ENCODE measurements at places on chromosomes 11 and 22.

DNA sequence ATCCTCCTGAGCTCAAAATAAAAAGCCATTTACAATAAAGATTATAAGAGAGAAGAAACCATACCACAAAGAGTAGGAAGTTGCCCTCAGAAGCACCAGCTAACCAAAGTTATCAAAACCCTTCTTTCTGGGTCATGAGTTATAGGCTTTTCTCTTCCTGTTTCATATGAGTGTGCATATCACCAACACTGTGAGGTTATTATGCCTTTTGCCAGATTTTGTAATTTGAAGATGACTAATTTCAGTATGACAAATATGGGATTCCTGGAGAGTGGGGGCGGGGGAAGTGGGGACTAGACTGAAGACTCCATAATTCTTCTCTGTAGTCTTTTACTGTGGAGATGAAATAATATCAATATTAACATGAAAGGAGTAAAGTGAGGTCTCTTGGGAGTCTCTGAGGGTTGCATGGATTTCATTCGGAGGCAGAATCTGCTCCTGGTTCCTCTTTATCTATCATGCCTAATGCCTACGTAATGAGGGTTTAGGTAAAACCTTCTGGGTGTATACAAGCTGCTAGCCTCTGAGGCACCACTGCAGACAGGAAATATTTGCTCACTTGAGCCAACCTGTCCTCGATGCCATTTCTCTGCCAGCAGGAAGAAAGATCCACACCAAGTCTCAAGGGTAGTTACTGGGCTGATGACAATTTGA, 2.1 kb downstream of the LPXN start:
- DNase-seq = no peak

DNA sequence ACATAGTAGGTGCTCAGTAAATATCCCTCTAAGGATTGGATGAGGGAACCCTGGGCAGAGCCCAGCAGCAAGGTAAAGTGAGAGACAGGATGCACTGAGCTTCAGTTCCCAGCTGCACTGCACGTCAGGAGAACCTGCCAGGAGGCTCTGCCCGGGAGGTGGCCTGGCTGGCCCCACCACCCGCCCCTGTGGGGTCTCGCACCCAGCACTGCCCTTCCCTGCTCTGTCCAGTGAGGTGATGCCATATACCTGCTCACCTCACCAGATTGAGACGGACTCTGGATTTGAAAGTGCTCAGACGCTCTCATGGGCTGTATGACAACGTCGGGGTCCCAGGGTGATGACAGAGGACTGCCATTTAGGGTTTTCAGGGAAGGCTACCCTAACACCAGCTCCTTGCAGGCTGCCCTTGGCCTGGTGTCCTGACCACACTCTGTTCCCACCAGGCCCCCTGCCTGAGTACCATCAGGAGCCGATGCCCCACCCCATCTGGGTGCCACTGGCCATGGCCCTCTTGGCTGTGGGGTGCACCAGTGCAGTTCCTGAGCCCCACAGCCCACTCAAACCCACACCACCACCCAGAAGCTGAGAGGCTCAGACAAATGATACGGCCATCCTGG, 61.7 kb upstream of the FGF3 start:
- no peak for DNase-seq

DNA sequence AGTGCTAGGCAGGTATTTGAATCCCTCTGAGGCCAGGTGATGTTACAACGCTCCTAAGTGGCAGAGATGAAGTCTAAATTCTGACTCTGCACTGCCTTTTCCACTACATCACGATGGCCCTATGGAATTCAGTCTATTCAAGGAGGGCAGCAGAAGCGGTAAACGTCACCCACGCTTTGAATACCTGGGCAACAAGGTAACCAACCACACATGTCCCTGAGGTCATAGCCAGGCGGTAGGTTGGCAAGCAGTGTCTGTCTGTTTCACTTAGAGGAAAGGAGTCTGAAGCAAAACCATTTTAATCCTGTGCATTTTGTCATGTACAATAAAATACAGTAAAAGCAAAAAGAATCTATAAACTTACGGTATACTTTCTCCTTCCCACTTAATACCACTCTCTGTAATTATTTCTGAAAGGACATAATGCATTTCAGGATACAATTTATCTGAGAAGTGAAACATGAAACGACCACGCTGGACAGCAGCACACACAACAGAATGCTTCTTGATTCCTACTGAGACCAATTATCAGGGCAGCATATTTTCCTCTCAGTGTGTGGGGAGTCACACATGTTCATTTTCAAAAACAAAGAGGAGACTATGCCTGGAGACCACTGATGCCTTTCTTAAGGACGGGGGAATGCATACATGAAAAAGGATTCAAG, 51.3 kb downstream of the PRDM10 start:
- peak; percentile 58 for DNase-seq

DNA sequence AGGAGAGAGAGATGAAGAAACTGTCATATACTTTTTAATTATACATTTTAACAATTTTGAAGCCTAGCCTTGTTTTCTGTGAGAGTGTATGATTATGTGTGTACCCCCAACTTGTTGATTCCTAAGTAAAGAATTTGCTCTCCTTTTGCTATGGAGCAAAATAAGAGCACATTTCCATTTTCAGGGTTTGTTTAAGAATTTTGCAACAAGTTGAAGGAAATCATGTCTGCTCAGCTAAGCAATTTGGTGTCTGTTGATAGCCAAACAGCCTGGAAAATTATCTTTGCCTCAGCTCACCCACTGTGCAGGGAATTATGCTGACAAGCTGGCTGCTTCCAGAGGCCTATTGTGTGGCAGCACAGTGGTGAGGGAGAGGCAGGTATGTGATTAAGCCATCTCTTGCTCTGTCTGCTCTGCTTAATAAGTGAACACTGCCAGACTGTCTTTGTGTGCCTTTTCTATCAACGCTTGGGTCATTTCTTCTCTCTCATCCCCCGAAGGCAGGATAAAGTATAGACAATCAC, 135.1 kb upstream of the TTC12 start:
- peak; percentile 88 for DNase-seq

DNA sequence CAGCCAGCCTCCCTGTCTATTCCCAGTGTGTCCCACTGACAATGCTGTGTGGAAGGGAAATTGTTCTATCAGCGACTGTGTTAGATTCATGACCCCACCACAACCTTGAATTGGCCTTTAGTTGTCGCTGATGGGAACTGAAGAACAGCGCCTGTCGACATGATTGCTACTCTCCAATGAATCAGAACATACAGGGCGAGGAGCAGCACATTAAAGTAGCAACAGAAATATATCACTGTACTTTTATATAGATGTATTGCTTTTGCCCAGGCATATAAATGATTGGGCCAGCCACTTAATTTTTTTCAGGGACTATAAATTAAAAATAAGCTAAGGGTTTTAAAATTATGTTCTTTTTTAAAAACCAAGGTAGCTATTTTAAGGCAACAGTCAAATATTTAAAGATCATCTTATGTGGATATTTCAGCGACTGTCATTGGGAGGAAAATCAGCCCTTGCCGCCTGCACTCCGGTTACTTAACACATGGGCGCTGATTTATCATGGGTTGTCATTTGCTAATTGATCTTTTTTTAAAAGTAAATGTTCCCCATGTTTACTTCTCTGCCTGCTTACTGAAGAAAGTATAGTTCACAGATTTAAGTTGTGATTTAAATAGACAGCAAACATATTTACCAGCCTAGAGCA, 42.1 kb downstream of the ARL14EP start:
- DNase-seq = no peak

GRCh38 chr11:45344028-45344427, 57.9 kb upstream of the SYT13 start:
- DNase-seq = no peak

GRCh38 chr11:68014157-68014946, 4.2 kb downstream of the ALDH3B1 start:
- no peak for DNase-seq

- no peak for DNase-seq
Observed at GRCh38 chr22:26395926-26396325, 33.1 kb upstream of the ASPHD2 start.

DNA sequence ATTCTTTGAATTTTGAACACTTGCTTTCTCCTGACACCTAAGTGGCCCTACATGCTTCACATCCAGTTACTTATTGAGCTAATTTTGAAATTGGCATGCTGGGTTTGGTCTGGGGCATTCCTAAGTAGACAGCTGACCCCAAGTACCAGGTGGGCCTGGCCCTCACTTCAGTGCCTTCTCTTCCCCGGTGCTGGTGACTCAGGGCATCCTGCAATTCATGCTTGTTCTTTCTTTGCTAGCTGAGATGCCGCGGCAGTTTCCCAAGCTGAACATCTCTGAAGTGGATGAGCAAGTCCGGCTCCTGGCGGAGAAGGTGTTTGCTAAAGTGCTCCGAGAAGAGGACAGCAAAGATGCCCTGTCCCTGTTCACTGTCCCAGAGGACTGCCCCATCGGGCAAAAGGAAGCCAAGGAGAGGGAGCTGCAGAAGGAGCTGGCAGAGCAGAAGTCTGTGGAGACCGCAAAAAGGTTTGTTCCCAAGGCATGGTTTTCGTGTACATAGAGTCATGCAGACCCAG, 6.3 kb downstream of the AMPD3 start:
- no peak for DNase-seq

- no peak for DNase-seq
Observed at GRCh38 chr22:17554814-17555213, 8.5 kb upstream of the SLC25A18 start.

DNA sequence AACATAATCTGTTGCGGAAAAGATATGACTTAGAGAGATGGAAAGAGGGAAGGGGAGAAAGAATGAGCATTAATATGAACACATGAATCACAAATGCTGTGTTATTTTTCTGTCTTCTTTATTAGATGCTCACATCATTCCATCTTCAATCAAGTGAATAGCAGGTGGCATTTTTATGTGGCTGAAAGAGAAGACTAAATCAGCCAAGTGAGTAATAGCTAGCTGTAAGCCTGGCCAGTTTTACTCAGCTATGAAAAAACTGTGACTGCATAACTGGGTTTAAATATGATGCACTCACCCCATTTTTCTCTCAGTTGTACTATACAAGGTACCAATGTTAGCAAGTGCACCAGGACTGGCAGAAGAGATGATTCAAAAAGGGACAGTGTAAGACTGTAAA, 571.1 kb downstream of the JRKL start:
- DNase-seq = no peak

GRCh38 chr11:2903672-2904011, 18.1 kb upstream of the CDKN1C start:
- no peak for DNase-seq

GRCh38 chr22:49760630-49761571, 66.8 kb downstream of the BRD1 start:
- DNase-seq = no peak

- no peak for DNase-seq
Observed at GRCh38 chr11:65085446-65085845, 1.4 kb downstream of the ZFPL1 start.

GRCh38 chr22:42070517-42071422, at the start of gene NAGA:
Gene NAGA, minus strand, starts transcription at chr22:42070812. Its CDS starts 515 bp downstream, at chr22:42070297.
- peak; percentile 97 for DNase-seq

GRCh38 chr11:64410404-64410734, 51.4 kb downstream of the RPS6KA4 start:
- no peak for DNase-seq

DNA sequence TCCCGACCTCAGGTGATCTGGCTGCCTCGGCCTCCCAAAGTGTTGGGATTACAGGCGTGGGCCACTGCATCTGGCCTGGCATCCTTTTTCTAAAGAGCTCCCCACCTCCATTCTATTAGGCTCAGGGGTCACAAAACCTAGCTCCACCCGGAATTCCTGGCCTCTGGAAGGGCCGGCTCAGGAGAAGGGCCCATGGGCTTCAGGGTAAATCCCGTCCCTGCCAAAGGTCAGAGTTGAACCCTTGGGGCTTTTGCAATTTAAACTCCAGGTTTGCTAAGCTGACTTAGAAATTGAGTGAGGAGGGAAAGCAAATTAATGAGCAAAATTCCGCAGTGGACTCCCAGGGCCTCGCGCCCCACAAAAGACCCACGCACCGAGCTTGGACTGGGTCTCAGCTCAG, 48.3 kb downstream of the RPS6KA4 start:
- no peak for DNase-seq

DNA sequence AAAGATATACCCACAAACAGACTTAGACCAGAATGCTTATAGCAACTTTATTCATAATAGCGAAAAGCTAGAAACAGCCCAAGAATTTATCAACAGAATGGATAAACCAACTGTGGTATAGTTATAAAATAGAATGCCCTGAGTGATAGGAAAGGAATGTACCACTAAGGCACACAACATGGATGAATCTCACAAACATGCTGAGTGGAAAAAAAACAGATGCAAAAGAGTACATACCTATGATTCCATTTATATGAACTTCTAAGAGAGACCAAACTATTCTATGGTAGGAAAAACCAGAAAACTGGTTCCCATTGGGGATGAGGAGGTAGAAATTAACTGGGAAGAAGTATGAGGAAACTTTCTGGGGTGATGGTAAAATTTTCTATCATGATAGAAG, 40.4 kb upstream of the GRIK4 start:
- DNase-seq = no peak

GRCh38 chr11:35619855-35620640, 1.8 kb downstream of the FJX1 start:
- DNase-seq = peak; percentile 92

DNA sequence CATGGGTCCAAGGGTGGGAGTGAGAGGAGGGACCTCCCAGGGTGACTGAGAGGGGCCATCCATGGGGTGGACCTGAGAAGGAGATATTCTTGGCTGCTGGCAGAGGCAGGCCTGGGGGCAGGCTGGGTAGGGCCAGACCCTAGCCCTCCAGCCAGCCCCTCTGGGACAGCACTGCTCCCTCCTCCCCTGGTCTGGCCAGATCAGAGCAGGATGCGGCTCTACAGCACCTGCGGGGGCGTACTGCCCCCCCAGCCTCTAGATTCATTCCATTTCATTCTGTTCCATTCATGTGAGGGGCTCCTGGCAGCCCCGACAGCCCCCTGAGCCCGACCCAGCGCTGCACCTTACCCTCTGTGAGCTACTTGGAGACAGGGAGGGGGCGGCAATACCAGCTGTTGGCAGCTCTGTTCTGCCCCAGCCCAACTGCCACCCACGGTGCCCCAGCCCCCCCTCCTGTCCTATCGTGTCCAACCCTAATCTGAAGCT, 34.3 kb upstream of the MYRF start:
- no peak for DNase-seq

DNA sequence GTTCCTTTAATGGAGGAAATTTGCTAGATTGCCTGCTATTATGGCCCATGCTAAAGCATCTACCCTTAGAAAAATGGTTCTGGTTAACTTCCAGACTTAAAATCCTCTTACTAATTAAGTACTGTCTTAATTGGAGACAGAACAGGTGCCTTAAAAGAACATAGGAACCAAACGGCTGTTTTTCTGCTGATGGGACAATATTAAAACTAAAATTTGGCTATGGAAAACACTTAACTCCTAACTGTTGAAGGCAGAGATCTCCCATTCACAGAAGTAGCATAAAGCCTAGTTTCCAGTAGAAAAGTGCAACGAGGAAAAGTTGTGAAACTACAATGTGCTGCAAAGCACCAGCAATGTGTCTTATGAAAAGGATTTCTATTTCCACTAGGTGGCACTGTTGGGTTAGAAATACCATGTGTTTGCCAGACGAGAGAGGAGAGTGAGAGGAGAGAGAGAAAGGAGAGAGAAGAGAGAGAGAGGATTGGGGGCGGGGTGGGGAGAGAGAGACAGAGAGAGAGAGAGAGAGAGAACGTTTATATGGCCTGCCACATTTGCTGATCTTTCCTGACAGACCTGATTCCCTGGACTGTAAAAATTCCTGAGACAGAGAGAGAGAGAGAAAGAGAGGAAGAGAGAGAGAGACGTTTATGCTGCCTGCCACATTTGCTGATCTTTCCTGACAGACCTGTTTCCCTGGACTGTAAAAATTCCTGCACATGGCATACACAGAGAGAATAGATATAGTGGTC, 51.5 kb downstream of the FAM181B start:
- peak; percentile 63 for DNase-seq

- DNase-seq = no peak
Observed at GRCh38 chr11:1838426-1839144, at the start of gene TNNI2. Gene TNNI2, plus strand, starts transcription at chr11:1838981. Its CDS starts 716 bp downstream, at chr11:1839697.

All from eye (tissue), 1 donor.